ENCODE measurements at places on chromosomes 5 and 9.

GRCh38 chr9:135724186-135724787 is 22.3 kb downstream of the KCNT1 start:
- no peak for DNase-seq

DNA sequence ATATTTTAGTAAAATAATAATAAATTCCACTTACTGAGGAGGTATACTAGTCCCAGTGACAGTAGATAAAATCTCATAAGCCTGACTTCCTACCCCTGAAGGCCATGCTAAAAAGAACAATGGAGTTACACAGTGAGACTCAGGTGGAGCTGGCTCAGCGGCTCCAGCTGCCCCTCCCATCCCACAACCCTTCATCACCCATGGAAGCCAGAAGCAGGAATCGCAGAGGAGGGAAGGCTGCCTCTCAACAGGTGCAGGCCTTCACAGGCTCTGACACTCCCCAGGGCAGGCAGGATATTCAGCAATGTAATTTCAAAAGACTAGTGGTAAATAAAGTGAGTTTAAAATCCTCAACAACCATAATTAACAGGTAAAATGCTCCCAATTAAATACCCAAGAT is 67.5 kb downstream of the FANCC start:
- DNase-seq = no peak

DNA sequence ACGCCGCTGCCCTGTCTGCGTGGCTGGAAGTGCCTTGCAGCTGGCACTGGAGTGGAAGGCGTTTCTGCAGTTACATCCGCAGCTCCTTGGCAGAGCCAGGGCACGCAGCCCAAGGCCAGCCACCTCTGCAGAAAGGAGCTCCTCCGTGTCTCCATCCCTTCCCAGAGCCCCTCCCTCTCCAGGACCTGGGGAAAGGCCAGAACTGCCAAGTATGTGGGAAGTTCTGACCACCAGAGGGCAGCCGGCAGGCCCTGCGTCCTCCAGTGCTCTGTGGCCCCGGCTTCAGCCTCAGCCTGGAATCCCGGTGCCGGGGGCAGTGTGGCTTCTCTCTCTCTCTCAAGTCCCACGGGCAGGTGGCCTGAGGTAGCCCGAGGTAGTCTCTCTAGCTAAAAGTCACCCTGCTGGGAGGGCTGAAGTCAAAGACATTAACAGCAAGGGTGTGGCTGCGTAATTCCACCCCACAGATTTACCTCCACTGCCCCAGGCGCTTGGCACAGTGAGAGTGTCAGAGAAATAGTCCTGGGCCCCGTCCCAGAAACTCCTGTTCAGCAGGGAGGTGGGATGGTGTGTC is 101.7 kb upstream of the FCN2 start:
- no peak for DNase-seq

GRCh38 chr9:102768002-102768401 is 227.1 kb upstream of the CYLC2 start:
- DNase-seq = no peak

GRCh38 chr5:130168211-130168610 is 263.9 kb downstream of the CHSY3 start:
- DNase-seq = no peak

DNA sequence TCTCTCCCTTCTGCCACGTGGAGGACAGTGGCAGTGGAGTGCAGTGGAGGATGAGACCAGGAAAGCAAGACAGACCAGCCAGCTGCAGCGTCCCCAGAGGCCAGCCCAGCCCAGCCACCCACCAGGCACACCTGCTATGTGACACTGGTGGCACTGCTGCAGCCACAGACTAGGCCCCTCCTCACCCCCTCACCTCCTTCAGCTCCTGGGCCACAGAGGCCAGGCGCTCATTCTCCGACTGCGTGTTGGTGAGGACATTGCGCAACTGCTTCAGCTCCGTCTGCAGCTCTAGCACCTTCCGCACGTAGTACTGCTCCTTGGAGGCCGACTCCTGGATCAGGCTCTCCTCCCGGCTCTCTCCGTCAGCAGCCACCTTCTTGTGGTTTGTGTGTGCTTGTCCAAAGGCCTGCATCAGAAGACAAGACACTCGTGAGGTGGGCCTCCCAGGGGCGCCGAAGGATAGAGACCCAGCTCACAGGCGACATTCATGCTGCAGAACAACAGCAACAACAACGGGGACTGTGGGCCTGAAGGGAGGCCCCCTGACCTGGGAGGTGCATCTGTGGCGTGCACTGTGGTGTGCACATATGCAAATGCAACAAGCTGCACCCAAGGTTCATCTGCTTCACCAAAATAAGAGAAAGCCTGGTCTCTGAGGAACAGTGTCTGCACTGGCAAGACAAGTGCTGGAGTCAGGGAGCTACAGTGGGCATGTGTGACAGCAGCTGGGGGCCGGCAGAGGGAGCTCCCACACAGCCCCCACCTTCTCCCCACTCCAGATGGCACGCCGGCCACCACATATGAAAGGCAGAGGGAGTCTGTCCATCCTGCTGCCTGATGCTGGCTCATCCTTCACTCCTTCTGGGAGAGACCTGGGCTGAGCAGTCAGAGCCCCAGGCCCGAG is 35.5 kb downstream of the BICD2 start:
- no peak for DNase-seq

GRCh38 chr9:126587187-126588185 is 26.2 kb upstream of the LMX1B start:
- DNase-seq = no peak

- no peak for DNase-seq
These were observed 205.0 kb upstream of the DMRTA1 start for GRCh38 chr9:22241611-22242010.

- DNase-seq = no peak
These were observed 74.0 kb downstream of the UBAP1 start for GRCh38 chr9:34252670-34253459.

DNA sequence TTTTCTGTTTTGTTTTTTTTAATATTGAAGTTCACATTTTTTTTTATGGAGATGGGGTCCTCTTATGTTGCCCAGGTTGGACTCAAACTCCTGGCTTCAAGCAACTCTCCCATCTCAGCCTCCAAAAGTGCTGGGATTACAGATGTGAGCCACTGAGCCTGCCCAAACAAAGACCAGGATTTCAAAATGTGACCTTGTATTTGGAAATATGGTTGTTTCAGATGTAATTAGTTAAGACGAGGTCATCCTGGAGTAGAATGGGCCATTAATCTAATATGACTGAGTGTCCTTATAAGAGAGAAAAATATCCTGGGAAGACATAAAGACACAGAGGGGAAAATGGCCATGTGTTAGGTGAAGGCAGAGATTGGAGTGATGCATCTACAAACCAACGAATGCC is 340.5 kb downstream of the RAB3C start:
- no peak for DNase-seq

GRCh38 chr5:34738381-34738780 is 82.3 kb downstream of the RAI14 start:
- DNase-seq = no peak

- no peak for DNase-seq
These were observed 1.6 kb upstream of the SEMA6A start for GRCh38 chr5:116576053-116576713.

GRCh38 chr5:135715267-135716055 is 119.0 kb upstream of the SLC25A48 start:
- DNase-seq = no peak

DNA sequence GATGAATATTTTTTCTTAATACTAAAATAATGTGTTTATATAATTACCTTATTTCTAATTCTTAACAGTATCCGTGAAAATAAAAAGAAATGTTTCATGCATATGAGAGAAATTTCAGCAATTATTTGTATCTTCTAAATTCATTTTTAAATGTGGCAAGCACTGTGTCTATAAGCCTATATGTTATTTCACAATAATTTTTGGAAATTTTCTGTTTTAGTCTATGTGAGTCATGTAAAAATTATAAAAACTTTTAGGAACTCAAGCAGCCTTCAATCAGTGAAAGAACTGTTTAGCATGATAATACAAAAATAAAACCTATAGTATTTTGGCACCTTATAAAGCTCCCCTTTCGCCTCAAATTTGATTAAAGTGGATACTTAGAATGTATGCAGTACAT is 96.8 kb downstream of the ZCCHC7 start:
- DNase-seq = no peak

DNA sequence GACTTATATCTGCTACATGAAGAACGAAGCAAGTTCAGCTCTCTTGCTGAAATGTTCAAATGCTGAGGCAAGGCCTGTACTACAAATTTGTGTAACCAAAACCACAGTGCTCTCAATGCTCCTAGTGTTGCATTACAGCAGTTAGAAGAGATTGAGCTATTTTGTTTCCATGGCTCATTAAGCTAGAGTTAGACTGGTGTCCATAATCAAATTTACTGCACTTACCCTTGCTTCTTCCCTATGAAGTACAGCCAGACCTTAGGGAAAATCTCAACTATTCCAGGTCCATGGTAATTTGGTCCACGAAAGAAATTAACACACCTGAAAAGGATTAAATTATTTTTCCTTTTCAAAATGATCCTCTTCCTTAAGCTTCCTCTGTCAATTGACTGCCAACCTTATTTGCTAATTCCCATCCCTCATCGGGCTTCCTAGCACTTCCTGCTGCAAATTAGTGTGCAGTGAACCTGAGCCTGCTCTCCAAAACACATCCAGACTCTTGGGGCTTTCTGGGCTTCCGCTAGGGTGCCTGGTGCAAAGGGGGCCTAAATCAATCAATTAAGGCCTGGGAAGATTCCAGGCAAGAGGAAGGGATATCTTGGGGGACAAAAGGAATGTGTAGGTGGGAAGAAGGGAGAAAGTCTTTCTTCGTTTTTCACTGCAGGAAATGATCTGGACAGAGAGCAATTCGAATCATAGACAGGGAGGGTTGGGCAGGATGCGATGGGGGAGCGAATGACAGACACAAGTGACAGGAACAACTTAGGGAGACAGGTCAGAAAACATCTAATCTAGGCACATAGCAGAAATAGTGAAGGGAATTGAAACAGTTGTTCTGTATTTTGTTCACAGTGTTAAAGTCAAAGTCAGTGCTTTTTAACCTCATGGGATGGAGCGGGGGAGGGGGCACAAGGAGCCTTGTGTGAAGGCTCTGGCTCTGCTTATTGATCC is 542.4 kb downstream of the RAB3C start:
- no peak for DNase-seq

- DNase-seq = no peak
These were observed 32.6 kb upstream of the EGFL7 start for GRCh38 chr9:136629879-136630661.

Data from cortex of kidney (tissue), 1 donor.